ENCODE measurements at places on chromosomes 7 and 10. TPM values are rescaled to one million over a fixed set of nuclear protein-coding genes. Genes with fewer than 3 reads are reported as not detected.

NUTM2E gene
- 0.33 TPM for total RNA-seq

LRGUK gene
- 8.3 TPM for total RNA-seq

IKZF1 gene
- total RNA-seq: 4.4 TPM

AUTS2 gene
- 147 TPM for total RNA-seq

CALML5 gene
- total RNA-seq: 3.3 TPM

CCDC7 gene
- 66.3 TPM for total RNA-seq

Measured in camera-type eye (tissue), 1 donor.